ENCODE measurements at places on chromosomes 6 and 20.

DNA sequence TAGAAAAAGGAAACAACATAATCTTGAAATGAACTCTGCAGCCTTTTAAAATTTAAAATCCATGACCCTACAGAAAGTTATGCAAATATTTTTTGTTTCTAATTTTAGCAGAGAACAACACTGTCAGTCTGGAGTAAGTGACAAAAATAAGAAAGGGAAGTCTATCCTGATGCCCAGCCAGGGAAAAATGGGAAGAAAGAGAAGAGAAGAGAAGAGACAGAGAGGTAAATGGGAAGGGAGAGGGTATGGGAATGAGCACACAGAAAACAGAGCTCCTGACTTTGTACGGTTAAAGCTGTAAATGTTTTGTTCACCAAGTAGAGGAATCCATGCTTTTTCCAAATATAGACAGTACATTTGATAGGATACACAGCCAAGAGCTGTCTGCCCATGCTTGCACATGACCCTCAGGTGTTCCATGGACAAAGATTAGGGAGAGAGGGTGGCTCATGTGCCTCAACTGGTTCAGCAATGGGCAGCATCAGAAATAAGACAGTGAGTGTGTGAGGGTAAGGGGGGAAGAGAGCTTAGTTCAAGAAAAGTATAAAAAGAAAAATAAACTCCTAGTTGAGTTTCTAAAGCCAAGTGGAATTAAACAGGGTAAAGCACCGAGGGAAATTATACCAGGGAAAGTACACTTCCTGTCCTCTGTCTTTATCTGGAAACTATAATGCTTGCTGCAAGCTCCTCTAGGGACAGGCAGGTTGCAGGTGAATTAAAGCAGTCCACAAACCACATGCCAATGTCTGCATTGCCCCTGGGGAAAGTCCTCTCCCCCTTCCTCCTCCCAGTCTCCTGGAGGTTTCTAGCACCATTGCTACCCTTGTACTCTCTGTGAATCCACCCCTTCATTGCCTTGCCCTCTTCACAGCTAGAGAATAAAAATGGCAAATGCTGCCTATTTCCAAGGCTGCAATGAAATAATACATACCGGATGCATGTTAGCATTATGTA lies 30.0 kb downstream of the MAP3K5 start:
- no peak for DNase-seq

DNA sequence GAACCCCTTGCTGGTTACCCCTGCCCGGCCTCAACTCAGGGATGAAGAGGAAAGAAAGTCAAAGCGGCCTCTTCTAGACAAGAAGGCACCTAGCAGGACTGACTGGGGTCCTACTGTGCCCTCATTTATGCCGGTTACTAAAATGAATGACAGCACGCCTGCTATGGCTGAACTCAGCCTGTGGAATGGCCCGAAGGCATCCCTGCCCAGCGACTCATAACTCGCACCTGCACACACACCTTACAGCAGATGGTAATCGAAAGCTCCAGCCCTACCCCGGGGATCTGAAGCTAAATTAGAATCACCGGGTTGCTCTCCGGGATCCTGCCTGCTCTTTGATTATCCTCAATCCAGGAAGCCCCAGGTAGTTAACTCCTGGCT lies 747 bp upstream of the TXNDC5 start:
- DNase-seq, result no peak

- DNase-seq, result no peak
Observed at GRCh38 chr20:24855848-24856247, 93.2 kb upstream of the CST7 start.

DNA sequence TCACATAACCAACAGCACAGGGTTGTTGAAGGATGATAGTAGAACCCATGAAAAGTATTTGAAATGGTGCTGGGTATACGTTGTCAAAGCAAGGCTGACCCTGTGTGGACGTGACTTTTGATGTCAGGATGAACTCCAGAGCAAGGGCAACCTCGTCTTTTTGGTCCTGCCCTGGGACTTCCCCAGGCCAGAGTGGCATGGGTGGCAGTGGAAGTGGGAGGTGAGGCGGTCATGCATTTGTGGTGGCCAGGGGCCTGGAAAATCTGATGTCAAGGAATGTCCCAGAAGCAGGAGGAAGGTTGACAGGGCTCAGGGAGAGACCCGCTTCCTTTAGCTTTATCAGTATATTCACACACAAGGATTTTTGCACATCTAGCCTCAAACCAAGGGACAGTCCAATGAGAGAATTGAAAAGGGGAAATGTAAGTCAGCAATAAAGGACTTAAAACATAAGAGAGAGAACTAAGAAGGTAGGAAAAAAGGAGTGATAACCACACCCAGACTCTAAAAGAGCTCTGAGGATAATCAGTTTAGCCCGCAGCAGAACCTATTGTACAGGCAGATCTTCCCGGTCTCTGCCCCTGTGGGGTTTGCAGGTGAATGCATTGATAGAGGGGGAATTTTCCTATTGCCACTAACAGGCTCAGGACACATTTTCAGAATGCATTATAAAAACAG lies 98.8 kb upstream of the HDGFL1 start:
- no peak for DNase-seq

DNA sequence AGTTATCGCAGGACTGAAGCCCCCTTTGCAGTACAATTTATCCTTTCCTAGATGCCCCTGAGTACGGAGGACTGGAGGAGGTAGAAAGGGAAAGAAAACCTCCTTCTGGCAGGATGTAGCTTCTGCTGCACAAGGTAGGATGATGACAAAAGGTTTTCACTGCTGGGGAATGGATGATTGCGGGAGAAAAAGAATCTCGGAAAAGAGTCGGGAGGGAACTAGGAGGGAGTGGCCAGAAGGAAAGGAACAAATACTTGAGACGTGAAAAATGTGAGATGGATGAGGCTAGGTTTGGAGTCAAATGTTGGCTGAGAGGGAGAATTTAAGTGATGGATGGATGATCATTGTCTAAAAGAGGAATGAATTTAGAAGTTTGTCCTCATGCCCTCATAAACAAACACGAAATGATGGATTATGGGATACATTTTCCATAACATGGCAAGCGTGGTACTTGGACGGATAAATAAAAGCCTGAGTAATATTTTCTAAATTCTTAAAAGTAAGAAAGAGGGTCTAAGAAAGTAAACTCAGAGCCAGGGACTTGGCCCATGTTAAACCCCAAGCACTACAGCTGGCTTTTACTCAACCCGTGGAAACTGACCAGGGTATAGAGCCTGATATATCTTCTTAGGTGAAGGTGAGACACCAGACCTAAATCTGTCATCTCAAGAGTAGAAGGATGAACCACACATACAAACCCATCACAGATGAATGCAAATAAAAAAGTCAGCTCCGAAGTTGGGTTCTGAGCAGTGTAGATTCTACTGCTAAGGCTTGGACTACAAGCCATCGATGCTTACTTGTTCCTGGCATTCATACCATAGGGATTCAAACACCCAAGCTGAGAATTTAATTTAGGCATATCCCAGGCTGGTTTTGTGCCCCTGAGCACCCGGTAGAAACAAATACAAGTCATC lies 72.4 kb downstream of the HFE start:
- peak; percentile 19 for DNase-seq

- no peak for DNase-seq
Observed at GRCh38 chr6:55869674-55870073, 5.7 kb downstream of the BMP5 start.

DNA sequence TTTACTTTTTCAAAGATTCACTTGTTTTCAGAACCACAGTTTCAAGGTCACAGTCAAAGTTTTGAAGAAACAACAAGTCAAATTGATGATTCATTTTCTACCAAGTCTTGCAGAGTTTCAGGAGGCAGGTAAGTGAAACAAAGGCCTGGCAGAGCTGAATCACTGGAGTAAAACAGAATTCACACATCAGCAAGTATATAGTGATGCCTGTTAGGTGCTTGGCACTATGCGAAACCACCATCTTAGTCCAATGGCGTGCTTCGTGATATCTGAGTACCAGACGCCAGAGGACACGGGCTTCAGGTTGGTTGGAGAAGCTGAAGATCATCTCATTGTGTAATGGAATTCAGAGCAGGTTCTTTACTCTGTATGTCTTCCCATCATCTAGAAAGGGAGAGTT lies 75.9 kb downstream of the RTN4IP1 start:
- DNase-seq, result no peak

DNA sequence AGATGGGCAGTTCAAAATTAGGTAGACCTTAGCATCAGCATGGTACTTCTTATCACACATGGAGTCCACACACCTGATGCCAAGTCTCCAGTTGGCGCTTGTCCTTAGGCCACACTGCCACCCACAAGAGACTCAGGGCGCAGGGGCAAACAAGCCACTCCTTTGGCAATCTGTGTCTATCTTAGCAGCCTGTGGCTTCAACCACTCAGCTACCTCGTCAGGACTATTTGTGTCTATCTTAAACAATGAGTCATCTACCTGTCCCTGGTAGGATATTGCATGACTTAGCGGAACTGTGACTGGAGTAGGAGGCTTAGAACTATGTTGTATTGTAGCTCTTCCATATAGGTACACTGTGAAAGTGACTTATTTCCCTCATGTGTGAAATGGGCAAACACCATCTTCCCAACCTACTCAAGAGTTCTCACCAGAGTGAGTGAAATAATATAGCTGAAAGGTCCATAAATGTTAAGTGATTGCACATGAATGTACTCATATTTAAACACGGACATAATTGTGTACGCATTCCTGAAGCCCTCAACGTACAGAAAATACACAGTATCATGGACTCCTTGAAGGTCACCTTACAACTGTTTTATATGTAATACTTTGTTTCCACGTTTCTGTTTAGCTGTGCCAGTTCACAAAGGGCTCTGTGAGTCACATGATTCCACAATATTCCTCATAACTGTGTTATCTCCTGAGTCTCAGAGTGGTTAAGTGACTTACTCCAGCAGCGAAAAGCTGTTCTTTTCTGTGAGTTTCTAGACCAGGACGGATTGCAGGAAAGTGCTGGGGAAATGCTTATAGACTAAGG lies 1.6 kb downstream of the TRIM27 start:
- no peak for DNase-seq

DNA sequence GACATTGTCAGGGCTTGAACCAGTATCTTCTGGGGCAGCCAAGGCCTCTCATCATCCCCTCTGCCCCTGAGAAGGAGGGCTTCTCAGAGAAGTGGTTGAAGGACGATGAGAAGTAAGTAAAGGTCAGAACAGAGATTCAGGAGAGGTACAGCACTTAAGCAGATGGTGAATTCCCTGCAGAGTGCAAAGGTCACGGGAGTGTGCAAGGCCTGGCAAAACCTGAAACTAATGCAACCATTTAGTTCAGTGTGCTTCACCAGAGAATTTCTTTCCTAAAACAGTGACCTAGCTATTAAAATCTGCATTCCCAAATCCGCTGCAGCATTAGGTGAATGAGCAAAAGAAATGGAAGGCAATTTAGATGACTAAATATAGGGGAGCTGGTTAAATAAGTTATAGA lies 58.4 kb downstream of the TRERF1 start:
- DNase-seq, result peak; percentile 8

- no peak for DNase-seq
Observed at GRCh38 chr6:47446669-47447330, 30.8 kb upstream of the CD2AP start.

DNA sequence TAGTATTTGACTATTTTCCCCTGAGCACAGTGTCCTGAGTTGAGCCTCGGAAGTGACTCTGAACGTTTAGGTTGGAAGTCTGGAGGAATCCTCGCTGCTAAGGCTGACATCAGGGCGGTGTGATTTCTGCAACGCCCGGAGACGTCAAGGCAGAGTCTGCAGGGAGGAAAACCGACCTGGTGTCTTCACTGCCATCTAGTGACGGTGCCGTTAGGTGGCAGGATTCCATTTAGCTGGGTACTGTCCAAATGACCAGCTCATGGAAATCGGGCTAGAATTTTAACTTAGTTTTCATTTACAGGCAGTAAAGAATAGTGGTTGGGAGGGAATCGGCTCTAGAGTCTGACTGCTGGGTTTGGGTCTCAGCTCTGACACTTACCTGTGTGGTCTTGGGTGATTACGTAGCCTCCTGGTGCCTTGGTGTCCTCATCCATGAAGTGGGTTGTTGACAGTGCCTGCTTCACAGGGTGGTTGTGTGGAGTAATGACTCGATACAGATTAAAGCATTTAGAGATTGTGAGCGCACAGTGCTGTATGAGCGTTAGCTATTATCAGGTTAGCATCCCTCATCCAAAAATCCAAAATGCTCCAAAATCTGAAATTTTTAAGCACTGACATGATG lies 35.0 kb downstream of the FOXF2 start:
- DNase-seq, result peak; percentile 31

DNA sequence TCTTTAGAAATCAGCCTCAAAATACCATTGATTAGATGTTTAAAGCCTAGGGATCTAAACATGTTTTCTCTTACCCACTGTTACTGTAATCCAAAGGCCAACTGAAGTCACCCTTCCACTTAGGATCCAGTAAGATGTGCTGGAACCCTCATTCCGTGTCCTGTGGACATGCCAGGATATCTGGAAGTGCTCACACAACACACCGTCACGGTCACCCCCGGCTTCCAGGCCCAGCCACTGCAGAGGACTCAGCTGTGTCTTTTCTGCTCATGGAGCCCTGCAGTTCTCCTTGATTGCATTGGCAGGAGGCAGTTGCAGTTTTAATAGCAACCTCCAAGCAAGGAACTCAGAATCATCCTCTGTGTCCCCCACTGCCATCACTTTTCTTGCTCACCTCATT lies 93.3 kb downstream of the CAP2 start:
- no peak for DNase-seq

GRCh38 chr6:100665041-100665380 lies 200.3 kb upstream of the SIM1 start:
- no peak for DNase-seq

- DNase-seq, result no peak
Observed at GRCh38 chr6:149190224-149190831, 127.2 kb upstream of the TAB2 start.

GRCh38 chr6:887583-888235 lies 194.8 kb upstream of the EXOC2 start:
- DNase-seq, result no peak

- DNase-seq, result peak; percentile 58
Observed at GRCh38 chr6:70176842-70177550, 125.9 kb downstream of the COL9A1 start.

GRCh38 chr6:128567029-128567428 lies 46.6 kb upstream of the PTPRK start:
- DNase-seq, result no peak

GRCh38 chr20:10671221-10671918 lies 2.4 kb downstream of the JAG1 start:
- peak; percentile 48 for DNase-seq

DNA sequence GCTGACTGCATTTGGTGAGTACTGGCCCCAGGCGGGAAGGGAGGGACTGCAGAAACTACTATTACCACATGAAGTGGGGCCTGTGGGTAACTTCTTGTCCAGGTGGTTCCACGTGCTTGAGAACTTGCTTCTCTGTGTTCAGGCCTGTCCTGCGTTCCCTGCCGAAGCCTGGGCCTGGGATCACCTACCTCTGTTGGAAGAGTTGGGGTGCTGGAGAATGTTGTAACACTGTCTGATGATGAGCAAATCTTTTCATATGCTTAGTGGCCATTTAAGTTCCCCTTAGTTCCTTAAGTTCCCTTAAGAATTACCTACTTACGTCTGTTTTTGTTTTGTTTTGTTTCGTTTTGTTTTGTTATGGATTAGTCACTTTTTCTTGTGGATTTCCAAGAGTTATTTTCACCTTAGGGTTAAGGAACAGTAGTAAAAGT lies 154.4 kb downstream of the DTNBP1 start:
- no peak for DNase-seq

GRCh38 chr6:121584586-121585369 lies 149.3 kb downstream of the GJA1 start:
- DNase-seq, result no peak
